ENCODE measurements at places on chromosomes 7 and 10.
A peak's percentile ranks its signal among the peaks of the same experiment; 100 is the strongest.

- no peak for DNase-seq
These were observed 185.1 kb upstream of the AGK start for GRCh38 chr7:141366091-141366621.

DNA sequence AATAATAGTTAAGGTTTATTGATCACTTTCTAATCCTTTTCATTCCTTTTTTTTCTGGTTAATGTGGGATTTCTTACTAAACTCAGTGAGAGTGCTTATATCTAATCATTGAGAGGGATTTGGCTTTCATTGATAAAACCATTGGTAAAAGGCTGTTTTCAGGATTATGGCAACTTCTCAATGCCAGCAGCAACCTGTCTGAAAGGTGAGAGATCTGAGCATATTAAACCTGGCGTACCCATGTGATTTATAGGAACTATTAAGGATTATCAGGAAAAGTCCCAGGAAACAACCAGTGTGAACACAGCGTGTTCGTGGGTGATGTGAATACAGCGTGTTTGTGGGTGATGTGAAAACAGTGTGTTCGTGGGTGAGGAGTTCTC is 65.9 kb downstream of the PDIA4 start:
- no peak for DNase-seq

- peak; percentile 58 for DNase-seq
These were observed at the start of gene GIMAP2 for GRCh38 chr7:150685219-150686029. Gene GIMAP2 (plus strand): TSS chr7:150685706. CDS start chr7:150687060, 1,354 bp downstream.

- DNase-seq: no peak
These were observed 34.5 kb downstream of the ADAP1 start for GRCh38 chr7:919924-920341.

DNA sequence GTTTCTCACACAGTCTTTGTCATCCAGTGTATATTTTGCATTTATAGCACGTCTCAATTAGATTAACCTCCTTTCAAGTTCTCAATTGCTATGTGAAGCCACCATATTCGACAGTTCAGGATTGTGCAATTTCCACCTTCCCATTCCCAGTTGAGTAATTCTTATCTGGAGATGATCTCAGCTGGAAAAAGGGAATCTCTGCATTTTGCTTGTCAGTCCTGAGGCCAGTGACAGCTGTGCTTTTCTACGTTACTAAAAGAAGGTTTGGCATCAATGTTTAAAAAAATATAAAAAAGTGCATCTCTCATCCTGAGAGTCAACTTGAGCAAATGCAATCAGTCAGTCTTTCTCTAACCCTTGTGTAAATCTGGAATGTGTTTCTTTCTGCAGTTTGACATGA is 247.7 kb downstream of the PRKG1 start:
- no peak for DNase-seq

GRCh38 chr10:15169555-15170401 is 1.3 kb upstream of the NMT2 start:
- peak; percentile 55 for DNase-seq

GRCh38 chr7:134378562-134378961 is 61.8 kb upstream of the SLC35B4 start:
- DNase-seq: no peak

DNA sequence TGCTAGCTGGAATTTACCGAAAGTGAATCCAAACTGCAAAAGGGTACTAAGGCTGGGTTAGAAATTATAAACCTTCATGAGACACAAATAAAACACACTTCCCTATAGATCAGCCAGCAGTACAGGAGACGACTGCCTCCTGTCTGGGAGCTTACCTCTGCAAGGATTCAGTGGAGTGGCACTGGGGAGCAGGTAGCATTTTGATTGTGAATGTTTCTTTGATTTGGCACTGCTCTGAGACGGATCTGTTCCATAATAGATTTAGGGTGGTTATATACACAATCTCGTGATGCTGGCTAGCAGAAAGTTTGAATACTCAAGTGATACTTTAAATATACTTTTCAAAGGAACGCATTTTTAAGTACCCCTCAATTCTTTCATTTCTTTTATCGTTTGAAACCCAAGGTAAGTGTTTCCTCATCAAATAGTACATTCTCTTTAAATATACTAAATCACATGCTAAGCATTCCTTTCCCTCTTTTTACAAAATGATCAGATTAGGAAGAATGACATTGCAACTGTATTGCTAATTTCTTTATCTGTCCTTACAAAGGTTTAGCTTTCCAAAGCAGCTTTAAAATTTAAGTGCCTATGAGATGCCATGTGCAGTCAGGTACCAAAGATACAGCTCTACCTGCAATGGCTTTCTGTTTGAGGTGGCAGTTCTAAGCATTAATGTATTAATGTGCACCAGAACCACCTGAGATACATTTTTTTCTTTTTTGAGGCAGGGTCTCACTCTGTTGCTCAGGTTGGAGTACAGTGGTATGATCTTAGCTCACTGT is 20.6 kb upstream of the CHCHD3 start:
- DNase-seq: no peak

- DNase-seq: no peak
These were observed 52.8 kb upstream of the ENO4 start for GRCh38 chr10:116796469-116796868.

- no peak for DNase-seq
These were observed 131.3 kb upstream of the FAM20C start for GRCh38 chr7:61111-61510.

GRCh38 chr7:151468217-151469018 is 28.5 kb upstream of the CRYGN start:
- no peak for DNase-seq

GRCh38 chr7:66308411-66308810 is 103.3 kb downstream of the TPST1 start:
- DNase-seq: no peak

- peak; percentile 85 for DNase-seq
These were observed 574 bp downstream of the UTF1 start for GRCh38 chr10:133230387-133231195.

DNA sequence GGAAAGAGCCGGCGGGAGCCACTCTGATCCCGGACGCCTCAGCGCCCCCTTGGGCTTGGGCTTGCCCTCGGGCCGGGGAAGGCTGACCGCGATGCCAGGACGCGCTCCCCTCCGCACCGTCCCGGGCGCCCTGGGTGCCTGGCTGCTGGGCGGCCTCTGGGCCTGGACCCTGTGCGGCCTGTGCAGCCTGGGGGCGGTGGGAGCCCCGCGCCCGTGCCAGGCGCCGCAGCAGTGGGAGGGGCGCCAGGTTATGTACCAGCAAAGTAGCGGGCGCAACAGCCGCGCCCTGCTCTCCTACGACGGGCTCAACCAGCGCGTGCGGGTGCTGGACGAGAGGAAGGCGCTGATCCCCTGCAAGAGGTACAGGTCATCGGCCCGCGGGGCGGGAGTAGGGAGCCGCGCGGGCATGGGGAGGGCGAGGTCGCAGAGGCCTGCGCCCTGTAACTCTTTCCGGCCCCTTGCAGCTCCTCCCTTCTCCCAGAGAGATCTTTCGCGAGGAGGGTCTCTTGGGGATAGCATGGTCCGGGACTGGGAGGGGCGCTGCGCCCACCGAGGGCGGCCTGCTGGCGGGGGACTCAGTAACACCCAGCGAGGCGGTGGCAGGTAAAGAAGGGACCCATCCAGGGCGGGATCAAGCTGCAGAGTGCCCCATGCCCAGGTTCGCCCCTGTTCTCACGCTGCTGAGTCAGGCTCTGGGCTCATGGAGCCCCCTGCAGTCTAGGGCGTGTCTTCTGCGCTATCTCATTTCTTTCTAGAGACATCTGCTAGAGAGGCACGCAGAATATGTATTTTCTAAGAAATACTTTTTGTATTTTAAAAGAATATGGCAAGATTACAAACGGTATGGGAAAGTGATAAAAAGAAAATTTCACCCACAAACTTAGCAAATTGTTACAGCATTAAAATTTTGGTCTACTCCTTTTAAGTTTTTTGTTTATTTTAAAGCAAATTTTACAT is 687 bp downstream of the EPDR1 start:
- peak; percentile 63 for DNase-seq

DNA sequence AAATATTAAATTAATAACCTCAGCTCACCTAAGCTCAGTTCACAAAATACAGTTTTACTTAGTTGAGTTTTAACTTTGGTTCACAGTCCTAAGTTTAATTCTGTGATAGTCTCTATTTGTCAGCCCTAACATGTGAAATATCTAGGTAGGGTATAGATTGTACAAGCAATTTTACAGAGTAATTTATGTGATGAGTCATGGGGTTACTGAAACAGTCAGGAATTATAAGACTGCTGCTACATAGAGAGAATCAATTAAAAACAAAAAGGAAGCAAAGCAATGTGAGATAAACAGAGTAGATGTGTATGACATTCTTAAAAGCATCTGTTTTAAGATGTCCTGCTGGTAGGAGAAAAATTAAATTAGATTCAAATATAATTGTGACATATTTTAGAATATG is 1018.2 kb upstream of the KCND2 start:
- DNase-seq: no peak

- peak; percentile 34 for DNase-seq
These were observed 31.3 kb upstream of the SMC3 start for GRCh38 chr10:110535958-110536891.

GRCh38 chr7:73987298-73987697 is 40.7 kb upstream of the ELN start:
- no peak for DNase-seq

GRCh38 chr10:117745301-117745700 is 202.8 kb downstream of the EMX2 start:
- no peak for DNase-seq

- no peak for DNase-seq
These were observed 108.8 kb upstream of the CDK1 start for GRCh38 chr10:60669501-60669900.

DNA sequence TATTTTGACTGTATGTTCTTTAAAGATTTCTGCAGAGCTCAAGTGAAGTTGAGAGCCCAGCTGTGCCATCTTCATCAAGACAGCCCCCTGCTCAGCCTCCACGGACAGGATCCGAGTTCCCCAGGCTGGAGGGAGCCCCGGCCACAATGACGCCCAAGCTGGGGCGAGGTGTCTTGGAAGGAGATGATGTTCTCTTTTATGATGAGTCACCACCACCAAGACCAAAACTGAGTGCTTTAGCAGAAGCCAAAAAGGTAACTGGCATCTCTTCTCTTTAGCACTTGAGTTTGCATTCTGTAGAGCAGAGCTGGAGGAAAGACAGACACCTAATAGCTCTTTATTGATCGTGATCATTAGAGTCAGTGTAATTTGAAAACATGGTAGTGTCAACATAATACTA is 33.7 kb downstream of the MCM10 start:
- DNase-seq: no peak

- DNase-seq: no peak
These were observed 14.2 kb downstream of the VTI1A start for GRCh38 chr10:112461029-112461887.

- DNase-seq: no peak
These were observed 193.4 kb upstream of the STEAP4 start for GRCh38 chr7:88500131-88500530.

GRCh38 chr10:13815756-13816155 is 229.0 kb downstream of the PRPF18 start:
- no peak for DNase-seq

DNA sequence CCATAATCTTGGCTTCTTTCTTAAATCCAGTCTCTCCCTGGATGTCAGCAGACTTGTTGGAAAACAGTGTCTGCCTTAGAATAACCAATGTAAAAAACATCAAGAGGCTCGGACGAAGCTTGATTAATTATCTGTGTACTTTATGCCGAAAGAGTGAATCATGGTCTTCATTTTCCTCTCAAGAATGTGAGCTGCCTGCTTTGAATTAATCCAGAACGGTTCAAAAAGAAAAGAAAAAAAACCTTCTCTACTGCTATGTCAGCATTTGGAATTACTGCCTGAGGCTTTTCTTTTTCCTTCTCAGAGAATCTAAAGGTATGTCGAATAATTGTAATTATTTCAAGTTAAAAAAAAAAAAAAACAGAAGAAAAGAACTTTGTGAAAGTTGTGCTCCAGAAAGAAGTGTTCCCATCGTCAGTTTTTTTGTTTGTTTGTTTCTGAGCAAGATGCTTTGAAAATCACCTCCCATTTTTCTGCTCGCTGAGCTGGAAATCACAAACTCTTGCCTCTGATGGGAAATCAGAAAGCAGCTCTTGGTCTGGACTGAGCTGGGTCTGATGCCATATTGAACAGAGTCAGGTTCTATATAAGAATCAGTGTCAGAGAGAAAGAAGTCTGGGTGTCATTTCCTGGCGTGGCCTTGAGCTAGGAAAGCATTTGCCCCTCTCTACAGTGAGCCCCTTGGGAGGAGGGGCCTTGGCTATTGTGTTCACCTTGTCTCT is 20.2 kb downstream of the PLPP4 start:
- DNase-seq: peak; percentile 16

GRCh38 chr10:77637532-77638320 is at the start of gene KCNMA1:
Gene KCNMA1 (minus strand): TSS chr10:77637808.
- peak; percentile 79 for DNase-seq

GRCh38 chr10:116769791-116770190 is 27.4 kb upstream of the HSPA12A start:
- no peak for DNase-seq

DNA sequence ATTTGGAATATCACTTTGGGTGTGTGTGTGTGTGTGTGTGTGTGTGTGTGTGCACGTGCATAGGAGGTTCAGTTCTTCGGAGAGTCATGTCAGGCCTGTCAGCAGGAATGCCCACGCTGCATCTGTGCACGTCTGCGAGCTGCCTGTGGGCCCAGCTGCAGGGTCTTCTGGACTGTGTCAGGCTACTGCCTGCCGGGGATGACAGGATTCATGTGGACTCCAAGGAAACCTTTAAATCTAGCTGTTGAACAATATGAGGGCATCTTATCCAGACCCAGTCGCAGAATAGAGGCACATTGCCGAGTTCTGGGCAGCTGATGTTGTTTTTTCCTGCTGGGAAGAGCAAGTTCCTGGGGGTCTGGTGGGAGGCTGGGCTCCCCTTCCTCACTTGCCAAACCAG is 19.0 kb downstream of the AQP1 start:
- peak; percentile 17 for DNase-seq

DNA sequence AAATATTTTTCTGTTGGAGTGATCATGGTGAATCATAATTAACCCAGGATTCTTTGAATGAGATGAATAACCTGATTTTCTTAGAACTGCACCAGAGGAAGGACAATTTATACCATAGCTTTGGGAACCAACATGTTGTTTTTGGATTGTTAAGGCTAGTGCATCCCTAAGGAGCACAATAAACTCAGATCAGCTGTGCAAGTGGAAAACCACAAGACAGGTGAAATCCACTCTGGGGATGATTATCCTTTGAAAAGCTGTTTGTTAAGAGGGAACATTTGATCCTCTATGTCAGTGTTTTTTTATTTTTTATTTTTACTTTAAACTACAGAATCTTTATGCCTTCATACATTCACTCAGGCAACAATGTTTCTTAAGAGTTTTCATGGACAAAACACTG is 232.1 kb upstream of the PCLO start:
- no peak for DNase-seq

Measured in stomach (tissue), 19 donors.